Inflammatory macrophage (primary cell): ENCODE measurements at places on chromosomes 3 and 15.

GRCh38 chr3:123734527-123734902, 149.6 kb downstream of the MYLK start:
- no peak for DNase-seq

- no peak for DNase-seq
These were observed 50.2 kb downstream of the SAMMSON start for GRCh38 chr3:70049761-70050160.

- DNase-seq: no peak
These were observed 7.7 kb upstream of the PSTPIP1 start for GRCh38 chr15:76987276-76987675.

DNA sequence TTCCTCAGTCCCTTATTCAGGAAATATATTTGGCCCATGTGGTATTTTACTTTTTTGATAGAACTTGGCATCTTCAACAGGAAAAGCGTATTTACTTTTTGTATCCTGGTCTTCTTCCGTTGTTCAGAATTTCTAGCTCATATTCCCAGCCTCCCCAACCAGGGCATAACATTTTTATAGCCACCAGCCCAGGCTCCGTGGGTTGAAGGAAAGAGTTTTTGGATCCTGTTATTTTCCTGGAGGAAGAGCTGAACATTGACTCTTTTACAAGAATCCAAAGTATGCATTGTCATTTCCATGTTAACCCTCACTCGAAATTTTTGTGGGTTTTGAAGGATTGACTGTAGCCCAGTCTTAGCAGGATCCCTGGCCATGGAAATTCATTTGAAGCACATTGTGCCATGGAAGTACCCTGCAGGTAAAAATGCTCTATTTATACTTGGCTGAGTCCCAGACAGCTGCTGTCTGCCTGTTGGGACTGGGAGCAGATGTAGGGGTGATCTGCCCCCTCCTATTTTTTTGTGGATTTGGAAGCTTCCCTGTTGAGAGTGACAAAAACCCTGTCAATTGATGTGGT, 98.8 kb downstream of the AKAP13 start:
- no peak for DNase-seq

DNA sequence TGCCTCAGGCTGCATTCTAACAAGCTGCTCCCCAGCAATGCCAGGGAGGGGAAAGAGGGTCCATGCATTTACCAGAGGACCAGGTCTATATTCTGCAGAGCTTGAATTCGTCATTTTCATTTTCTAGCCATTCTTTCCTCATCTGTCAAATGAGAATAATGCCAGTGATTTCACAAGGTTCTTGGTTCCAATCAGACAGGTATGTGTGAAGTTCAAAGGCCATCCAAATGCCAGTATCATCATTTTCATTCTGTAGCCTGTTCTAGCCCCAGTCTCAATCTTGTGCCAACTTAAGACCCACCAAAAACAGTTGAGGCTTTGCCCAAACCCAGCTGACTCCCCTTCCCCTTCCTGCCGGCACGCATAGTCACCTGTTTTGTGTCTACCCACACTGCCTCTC, 112.7 kb downstream of the IQSEC1 start:
- DNase-seq: no peak

- DNase-seq: no peak
These were observed 133.0 kb upstream of the UMPS start for GRCh38 chr3:124597273-124597672.

- peak; percentile 44 for DNase-seq
These were observed 84.7 kb upstream of the LMCD1 start for GRCh38 chr3:8416965-8417364.

- DNase-seq: peak; percentile 40
These were observed 12.0 kb downstream of the EXOSC7 start for GRCh38 chr3:44988073-44988472.

- DNase-seq: peak; percentile 57
These were observed 13.6 kb downstream of the PRR20G start for GRCh38 chr3:127274200-127274760.

GRCh38 chr15:84830036-84830435, 12.9 kb downstream of the ALPK3 start:
- DNase-seq: no peak

GRCh38 chr15:53448232-53449015, 311.0 kb downstream of the WDR72 start:
- no peak for DNase-seq

GRCh38 chr3:100206687-100207086, 54.1 kb upstream of the TBC1D23 start:
- no peak for DNase-seq

- DNase-seq: no peak
These were observed 297.1 kb downstream of the UACA start for GRCh38 chr15:70466305-70466704.

- no peak for DNase-seq
These were observed 125.0 kb upstream of the MEF2A start for GRCh38 chr15:99440551-99441443.

DNA sequence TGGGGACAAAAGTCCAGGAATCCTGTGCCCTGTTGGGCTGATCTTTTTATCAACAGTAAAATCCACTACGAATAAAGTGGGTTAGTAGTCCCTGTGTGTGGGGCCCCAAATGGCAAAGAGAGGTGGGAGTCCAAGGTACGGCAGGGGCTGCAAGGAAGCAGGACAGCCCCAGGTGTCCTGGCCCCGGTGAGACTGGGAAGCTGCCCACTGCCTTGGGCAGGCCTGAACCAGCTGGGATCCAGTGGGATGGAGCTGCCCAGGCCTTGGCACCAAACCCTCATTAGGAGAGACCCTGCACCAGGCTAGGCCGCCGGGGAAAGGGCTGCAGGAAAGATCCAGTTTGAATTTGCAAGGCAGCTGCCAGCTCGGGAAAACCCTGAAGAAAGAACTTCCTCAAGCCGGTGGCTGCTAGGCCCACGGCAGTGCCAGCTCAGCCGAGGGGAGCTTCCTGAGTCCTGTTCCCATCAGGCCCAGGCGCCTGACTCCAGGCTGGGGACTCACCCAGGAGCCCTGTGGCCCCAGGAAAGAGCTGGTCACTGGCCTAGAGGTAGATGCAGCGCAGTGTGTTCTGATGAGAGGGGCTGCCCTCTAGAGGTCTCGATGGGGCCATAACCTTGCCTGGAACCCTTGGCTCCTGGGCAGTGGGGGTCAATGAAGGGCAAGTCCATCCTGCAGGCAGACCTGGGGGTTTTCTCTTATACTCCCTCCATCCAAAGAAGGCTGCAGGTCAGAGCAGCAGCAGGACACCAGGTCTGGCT, 14.4 kb upstream of the GNAI2 start:
- peak; percentile 24 for DNase-seq

- no peak for DNase-seq
These were observed 53.2 kb upstream of the FSTL1 start for GRCh38 chr3:120503727-120504616.

DNA sequence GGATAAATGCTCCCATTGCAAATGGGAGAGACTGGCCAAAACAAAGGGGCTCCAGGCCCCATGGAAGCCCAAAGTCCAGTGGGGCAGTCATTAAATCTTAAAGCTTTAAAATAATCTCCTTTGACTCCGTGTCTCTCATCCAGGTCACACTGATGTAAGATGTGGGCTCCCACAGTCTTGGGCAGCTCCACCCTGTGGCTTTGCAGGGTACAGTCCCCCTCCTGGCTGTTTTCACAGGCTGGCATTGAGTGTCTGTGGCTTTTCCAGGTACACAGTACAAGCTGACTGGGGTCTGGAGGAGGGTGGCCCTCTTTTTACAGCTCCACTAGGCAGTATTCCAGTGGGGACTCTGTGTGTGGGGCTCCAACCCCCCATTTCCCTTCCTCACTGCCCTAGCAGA, 45.9 kb downstream of the NIPA2 start:
- DNase-seq: no peak

DNA sequence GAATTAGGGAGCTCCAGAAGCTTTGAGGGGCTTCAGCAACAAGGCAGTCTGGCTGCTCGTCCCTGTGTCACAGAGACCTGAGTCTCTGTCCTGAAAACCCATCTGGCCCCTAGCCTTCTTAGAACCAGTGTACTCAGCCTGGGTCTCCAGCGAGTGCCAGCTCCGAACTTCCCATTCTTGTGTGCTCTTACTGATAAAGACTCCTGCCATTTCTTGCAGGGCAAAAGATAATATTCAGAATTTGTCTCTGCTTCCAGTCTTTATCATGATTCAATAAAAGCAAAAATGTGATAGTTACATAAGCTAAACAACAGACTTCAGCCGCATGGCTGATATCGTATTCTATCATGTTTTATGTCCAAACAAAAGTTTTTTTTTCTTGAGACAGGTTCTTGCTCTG, 36.0 kb upstream of the BCL2A1 start:
- DNase-seq: no peak

DNA sequence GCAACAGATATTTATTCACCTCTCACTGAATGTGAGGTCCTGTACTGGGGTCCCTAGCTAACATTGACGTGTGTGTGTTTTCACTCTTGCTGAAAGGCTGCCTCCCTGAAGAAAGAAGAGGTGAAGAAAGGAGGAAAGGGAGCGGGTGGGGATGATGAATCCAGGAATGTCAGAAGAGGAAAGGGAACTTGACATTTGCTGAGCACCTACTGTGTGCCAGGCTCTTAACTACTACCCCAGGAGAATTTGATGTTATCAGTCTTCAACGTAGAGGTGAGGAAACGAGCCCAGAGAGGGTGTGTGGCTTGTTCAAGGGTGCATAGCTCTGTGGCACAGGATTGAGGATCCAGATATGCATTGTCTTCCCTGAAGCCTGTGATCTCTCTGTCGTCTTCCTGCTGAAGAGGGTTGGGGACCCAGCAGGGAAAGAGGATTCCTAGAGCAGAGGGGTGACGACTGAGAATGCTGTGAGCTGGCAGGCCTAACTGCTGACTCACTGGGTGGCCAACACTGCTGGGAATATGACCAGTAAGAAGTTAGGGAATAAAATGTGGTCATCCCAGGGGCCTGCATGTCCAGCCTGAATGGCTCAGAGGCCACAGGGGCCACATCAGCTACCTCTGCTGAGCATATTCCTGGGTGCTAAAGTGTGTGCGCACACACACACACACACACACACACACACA, 6.6 kb upstream of the ATP2B2 start:
- DNase-seq: no peak

GRCh38 chr3:72265256-72266015, 480.5 kb upstream of the PROK2 start:
- peak; percentile 14 for DNase-seq

GRCh38 chr15:65494076-65494475, 23.4 kb downstream of the DPP8 start:
- no peak for DNase-seq

DNA sequence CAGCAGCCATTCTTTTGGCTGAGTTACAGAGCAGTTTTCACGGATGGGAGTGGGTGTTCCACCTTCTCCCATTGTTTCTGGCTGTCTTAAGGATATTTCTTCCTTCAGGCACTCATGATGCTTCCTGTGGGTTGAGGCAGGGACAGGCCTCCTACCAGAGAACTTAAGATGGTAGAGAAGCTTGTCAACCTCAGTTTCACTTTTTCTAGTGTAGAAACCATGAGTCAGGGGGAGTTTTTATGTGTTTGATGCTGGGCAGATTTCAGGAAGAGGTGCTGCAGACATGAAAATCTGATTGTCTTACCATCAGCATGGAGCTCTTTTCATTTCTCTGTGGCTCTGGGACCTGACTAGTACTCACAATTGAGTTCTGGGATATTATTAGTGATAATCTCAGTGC, 48.7 kb upstream of the VEPH1 start:
- DNase-seq: no peak

- peak; percentile 71 for DNase-seq
These were observed 684 bp upstream of the RPS27L start for GRCh38 chr15:63157891-63158431.

GRCh38 chr3:130700541-130700940, 46.1 kb downstream of the PIK3R4 start:
- DNase-seq: no peak

GRCh38 chr3:158961911-158962310, 160.1 kb downstream of the MFSD1 start:
- no peak for DNase-seq

DNA sequence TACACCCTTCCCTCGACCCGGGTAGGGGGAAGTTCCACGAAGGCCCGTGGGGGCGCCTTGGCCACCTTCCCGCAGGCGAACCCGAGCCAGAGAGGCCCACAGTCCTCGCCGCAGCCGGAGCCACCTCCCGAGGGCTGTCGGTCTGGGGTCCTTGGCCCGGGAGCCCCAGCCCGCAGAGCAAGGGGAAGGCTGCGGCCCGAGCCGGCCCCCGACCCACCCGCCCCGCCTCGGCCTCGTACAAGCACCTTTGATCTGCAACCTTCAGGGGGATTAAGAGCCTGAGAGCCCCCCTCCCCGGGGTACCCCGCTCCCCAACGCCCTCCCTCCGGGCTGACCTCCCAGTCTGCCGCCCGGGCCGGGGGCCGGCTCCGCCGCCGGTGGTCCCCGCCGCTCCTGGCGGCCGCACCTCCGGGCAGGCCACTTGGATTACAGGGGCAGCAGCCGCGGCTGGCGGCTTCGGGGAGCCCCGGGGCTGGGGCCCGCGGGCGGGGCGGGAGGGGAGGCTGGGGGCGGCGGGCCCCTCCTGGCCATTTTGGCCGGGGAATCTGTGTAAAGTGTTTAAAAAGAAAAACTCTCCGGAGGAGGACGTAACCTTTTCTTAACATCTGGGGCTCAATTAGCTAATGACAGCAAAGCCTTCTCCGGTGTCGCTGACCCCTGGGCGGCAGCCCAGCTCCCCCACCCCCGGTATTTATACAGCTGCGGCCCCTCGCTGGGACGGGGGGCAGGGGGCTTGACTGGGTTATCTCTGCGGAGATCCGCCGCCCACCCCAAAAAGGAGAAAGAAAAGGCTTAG, 40.2 kb downstream of the EPHB3 start:
- no peak for DNase-seq

DNA sequence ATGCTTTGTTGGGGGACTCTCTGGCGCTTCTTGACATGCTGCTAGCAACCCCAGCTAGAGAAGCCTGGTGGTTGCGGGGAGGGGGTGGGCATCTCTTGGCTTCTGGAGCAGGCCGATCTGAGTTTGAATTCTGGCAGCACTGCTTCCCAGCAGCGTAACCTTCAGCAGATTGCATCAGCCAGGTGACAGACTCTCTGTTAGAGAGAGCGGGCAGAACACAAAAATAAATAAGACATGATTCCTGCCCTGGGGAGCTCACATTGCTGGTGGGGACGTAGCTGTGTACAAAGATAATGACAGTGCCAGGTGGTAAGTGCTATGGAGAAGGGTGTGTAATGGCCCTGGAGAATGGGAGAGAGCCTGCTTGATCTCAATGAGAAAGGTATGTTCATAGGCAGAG, 87.4 kb downstream of the THSD4 start:
- no peak for DNase-seq

GRCh38 chr3:194661374-194661773, 10.6 kb downstream of the LSG1 start:
- no peak for DNase-seq

DNA sequence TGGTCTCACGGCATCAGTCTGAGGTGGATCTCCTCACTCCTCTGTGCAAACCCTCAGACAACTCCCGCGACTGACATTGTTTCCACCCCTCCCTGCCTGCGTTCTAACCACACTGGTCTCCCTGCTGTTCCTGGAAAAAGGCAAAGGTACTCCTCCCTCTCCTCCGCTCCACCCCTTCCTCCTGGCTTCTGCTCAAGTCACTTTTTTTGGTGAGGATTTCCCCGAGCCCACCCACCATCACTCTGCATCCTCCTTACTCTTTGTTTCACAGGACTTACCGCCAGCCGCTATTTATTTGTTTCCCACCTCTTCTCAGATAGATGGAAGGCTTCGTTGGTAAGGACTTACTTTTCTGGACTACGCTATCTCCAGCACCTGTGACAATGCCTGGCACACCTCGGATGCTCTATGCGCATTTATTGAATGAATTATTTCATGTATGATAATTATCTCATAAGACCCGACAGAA, 25.6 kb downstream of the PRR23E start:
- DNase-seq: no peak

- DNase-seq: no peak
These were observed 673.9 kb upstream of the NR2F2 start for GRCh38 chr15:95656595-95656994.
